ENCODE measurements at places on chromosomes 2 and 18. TPM values are rescaled to one million over a fixed set of nuclear protein-coding genes. Genes with fewer than 3 reads are reported as not detected.

Gene RBM44
- 0.69 TPM for total RNA-seq

DNA sequence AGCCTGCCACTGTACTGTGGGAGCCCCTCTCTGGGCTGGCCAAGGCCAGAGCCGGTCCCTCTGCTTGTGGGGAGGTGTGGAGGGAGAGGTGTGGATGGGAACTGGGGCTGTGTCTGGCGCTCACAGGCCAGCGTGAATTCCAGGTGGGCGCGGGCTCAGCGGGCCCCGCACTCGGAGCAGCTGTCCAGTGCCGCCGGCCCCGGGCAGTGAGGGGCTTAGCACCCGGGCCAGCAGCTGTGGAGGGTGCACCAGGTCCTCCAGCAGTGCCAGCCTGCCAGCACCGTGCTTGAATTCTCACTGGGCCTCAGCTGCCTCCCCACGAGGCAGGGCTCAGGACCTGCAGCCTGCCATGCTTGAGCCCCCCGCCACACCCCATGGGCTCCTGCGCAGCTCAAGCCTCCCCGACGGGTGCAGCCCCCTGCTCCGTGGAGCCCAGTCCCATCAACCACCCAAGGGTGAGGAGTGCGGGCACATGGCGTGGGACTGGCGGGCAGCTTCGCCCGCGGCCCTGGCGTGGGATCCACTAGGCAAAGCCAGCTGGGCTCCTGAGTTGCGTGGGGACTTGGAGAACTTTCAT lies 69.5 kb upstream of the ABCA12 start:
- no peaks in the 10 kb centered on the region for H3K4me1 ChIP-seq
- H3K4me3 ChIP-seq: no peak overlapping the region
- peaks cover 10% of the 10 kb centered on the region for H3K36me3 ChIP-seq
- no peak for DNase-seq

Gene RUFY4
- total RNA-seq: not detected

- peak; percentile 74 for DNase-seq
- no peaks in the 10 kb centered on the region for H3K4me1 ChIP-seq
- no peak overlapping the region for H3K27ac ChIP-seq
- H3K27me3 ChIP-seq: peaks cover 27% of the 10 kb centered on the region
- H3K4me3 ChIP-seq: no peak overlapping the region
Measured at GRCh38 chr2:44016282-44016681, 20.5 kb upstream of the LRPPRC start.

DNA sequence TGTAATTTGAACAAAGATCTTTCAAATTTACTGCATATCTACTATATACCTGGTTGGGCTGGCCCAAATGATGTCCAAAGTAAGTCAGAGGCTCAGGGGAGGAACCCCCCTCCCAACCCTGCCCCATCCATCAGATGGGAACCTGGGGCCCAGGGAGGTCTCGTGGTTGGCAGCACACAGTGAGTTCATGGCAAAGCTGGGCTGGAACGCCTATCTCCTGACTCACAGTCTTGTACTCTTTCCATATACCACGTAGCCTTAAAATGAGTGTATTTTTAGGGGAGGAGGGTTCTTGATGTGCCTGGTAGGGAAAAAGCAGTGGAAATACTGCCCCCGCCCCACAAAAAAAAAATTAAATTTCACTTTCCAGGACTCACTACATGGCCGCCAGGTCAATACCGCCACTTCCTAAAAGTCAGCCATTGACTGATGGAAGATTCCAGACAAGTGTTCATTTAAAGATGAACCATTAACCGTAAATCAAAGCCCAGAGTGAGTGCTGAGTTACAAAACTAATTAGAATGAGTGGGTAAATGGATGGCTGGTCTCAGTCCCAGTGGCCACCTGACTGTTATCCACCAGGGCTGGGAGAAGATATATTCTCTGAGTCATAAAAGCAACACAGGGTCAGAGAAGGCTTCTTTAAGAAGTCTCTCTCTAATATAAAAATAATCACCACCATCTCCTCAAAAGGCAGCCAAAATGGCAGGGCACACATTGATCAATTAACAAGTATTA lies 80.5 kb downstream of the ZBTB7C start:
- no peak for DNase-seq
- peaks cover 17% of the 10 kb centered on the region for H3K4me1 ChIP-seq
- H3K27ac ChIP-seq: no peak overlapping the region
- no peaks in the 10 kb centered on the region for H3K36me3 ChIP-seq

- no peak overlapping the region for H3K4me3 ChIP-seq
- peaks cover 6% of the 10 kb centered on the region for H3K4me1 ChIP-seq
- H3K27ac ChIP-seq: no peak overlapping the region
Measured at GRCh38 chr2:227320305-227321094, 4.6 kb upstream of the MFF start.

- H3K27ac ChIP-seq: no peak overlapping the region
- no peak for DNase-seq
- H3K36me3 ChIP-seq: no peaks in the 10 kb centered on the region
Measured at GRCh38 chr18:74898965-74899364, 301.3 kb downstream of the ZNF407 start.

DNA sequence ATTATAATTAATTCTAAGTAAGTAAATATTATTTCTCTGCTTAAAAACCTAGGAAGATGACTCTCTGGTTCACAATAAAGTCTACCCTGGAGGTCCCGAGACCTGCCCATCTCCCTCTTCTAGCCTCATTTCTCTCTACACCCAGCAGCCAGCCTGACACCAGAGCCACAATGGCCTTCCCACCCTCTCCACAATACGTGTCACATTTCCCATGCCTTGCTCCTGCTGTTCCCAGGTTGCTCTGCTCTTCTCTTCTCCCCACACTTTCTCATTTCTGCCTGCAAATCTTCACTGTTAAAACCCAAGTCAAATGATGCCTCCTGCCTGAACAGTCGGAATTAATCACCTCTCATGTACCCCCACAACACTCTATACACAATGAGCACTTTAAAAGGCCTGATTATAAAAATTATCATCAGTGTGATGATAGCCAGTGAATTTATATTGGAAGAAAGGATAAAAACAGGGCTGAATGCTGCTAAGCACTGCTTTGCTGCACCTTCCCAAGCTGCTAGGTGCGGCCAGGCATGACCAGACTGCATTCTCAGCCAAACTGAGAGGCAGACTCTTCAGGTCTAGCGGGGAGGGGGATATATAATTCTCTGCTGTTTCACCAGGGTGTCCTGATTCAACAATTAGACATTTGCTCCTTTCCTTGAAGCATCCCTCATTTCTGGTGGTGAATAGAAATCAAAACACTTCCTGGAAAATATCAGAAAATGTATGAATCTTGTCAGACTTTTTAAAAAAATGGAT lies 160.6 kb downstream of the DTNA start:
- H3K27me3 ChIP-seq: no peaks in the 10 kb centered on the region
- H3K27ac ChIP-seq: no peak overlapping the region
- H3K4me1 ChIP-seq: no peaks in the 10 kb centered on the region
- no peak overlapping the region for H3K4me3 ChIP-seq
- DNase-seq: no peak

- H3K27ac ChIP-seq: no peak overlapping the region
- H3K4me1 ChIP-seq: peaks cover 7% of the 10 kb centered on the region
- H3K27me3 ChIP-seq: no peaks in the 10 kb centered on the region
- no peak for DNase-seq
Measured at GRCh38 chr2:223465793-223466192, 136.4 kb downstream of the SCG2 start.

- H3K27ac ChIP-seq: no peak overlapping the region
- no peaks in the 10 kb centered on the region for H3K36me3 ChIP-seq
- no peaks in the 10 kb centered on the region for H3K27me3 ChIP-seq
Measured at GRCh38 chr2:128531856-128532255, 213.2 kb upstream of the HS6ST1 start.

GRCh38 chr18:69871363-69871762 lies 76.3 kb downstream of the CD226 start:
- no peak for DNase-seq
- peaks cover 3% of the 10 kb centered on the region for H3K4me1 ChIP-seq
- H3K27me3 ChIP-seq: no peaks in the 10 kb centered on the region
- H3K27ac ChIP-seq: no peak overlapping the region

GRCh38 chr2:208929139-208929864 lies 494.5 kb upstream of the MAP2 start:
- H3K27me3 ChIP-seq: no peaks in the 10 kb centered on the region
- H3K4me3 ChIP-seq: no peak overlapping the region
- peaks cover 29% of the 10 kb centered on the region for H3K4me1 ChIP-seq
- H3K27ac ChIP-seq: peak overlapping the region; percentile 67
- H3K36me3 ChIP-seq: no peaks in the 10 kb centered on the region
- DNase-seq: no peak

DNA sequence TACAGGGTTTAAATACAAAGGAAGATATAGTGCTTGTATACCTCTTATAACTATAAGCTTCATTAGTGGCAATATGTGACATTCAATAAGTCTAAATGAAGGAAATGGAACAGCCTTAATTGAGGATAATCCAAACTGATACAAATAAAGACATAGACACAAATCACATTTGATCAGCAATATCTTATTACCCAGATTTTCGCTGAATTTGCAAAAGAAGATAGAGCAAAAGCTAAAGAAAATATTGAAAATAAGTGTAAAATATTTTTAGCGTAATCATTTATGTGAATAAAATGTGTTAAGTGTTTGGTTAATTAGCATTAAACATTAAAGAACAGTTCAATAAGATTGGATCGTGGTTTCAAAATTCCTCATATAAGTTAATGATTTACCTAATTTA lies 51.2 kb downstream of the CCDC148 start:
- DNase-seq: no peak
- no peak overlapping the region for H3K4me3 ChIP-seq
- H3K27ac ChIP-seq: no peak overlapping the region
- H3K27me3 ChIP-seq: no peaks in the 10 kb centered on the region
- H3K4me1 ChIP-seq: peaks cover 10% of the 10 kb centered on the region
- peaks cover 1% of the 10 kb centered on the region for H3K36me3 ChIP-seq

- H3K4me1 ChIP-seq: peaks cover 75% of the 10 kb centered on the region
- H3K27ac ChIP-seq: peak overlapping the region; percentile 15
- no peak overlapping the region for H3K4me3 ChIP-seq
- no peak for DNase-seq
Measured at GRCh38 chr18:10374636-10375293, 79.7 kb upstream of the APCDD1 start.

- H3K36me3 ChIP-seq: no peaks in the 10 kb centered on the region
- H3K4me3 ChIP-seq: no peak overlapping the region
- H3K27ac ChIP-seq: peak overlapping the region; percentile 7
- H3K27me3 ChIP-seq: no peaks in the 10 kb centered on the region
- H3K4me1 ChIP-seq: no peaks in the 10 kb centered on the region
Measured at GRCh38 chr2:227805578-227805977, 8.1 kb upstream of the CCL20 start.

DNA sequence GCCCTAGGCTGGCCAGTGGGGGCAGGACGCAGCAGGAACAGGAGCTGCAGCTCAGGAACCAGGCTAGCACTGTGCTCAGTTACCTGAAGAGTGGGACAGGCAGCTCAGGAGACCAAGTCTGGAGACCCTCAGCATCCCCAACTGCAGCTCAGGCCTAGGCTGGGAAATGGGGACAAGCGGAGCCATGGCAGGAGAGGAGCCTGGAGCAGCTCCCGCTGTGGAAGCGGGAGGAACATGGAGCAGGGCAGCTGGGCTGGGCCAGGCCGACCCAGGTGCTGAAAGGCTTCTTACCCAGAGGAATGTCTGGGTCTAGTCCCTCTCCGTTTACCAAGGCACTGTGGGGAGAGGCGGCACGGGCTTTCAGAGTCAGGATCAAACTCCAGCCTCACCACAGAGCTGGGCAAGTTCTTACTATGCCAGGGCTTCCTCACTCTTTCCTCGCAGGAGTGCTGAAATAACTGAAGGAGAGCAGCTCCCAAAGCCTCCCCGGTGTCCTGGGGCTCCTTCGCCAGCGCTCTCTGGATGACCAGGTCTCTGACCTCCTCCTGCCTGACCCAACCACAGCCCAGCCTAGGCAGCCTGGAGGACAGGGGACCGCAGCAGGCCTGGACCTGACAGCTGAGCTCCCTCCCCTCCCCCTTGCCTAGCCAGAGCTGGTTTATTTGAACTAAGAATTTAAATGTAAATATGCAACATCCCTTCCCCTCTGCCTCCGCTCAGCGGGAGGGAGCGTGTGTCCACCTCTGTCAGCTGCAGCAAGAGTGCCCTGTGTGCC lies 247.8 kb upstream of the SIX2 start:
- no peak overlapping the region for H3K4me3 ChIP-seq
- H3K27ac ChIP-seq: no peak overlapping the region
- DNase-seq: no peak
- peaks cover 38% of the 10 kb centered on the region for H3K4me1 ChIP-seq
- no peaks in the 10 kb centered on the region for H3K36me3 ChIP-seq

- no peak overlapping the region for H3K4me3 ChIP-seq
- no peak overlapping the region for H3K27ac ChIP-seq
- H3K4me1 ChIP-seq: no peaks in the 10 kb centered on the region
- peaks cover 9% of the 10 kb centered on the region for H3K27me3 ChIP-seq
Measured at GRCh38 chr2:17272652-17273525, 245.4 kb downstream of the RAD51AP2 start.

Gene TYW5
- total RNA-seq: 12.7 TPM

DNA sequence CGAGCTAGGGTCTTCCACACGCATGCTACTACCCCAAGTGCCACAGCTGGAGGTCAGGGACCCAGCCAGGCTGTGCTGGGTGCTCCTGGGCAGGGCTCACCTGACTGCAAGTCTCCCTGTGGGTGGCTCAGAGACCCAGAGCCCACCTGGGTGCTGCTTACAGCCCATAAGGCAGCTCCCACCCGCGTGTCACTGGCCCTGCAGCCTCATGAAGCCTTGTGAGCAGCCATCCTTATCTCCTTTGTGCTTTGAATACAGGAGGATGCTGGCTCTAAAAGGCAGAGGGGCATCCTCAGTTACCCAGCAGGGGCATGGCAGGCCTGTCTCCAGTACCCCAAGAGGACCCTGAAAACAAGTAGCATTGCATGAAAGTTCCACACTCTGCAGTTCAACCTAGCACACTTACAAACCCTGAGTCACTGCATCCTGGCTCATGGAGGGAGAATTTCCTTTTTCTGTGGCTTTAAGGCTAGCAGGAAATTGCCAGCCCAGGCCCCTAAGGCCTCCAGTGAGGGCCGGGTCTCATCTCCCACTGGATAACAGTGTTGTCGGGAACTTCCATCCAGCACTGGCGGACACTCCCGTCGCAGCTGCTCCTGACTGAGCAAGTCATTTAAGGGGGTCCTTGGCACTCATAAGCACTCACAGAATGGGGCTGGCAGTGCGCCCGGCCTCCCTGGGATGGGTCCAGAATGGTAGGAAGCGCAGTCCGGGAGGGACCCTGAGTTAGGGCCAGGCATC lies 137.1 kb downstream of the RPIA start:
- no peak overlapping the region for H3K27ac ChIP-seq
- DNase-seq: no peak
- no peak overlapping the region for H3K4me3 ChIP-seq
- peaks cover 2% of the 10 kb centered on the region for H3K27me3 ChIP-seq
- H3K36me3 ChIP-seq: no peaks in the 10 kb centered on the region

Gene LRRC30
- total RNA-seq: not detected

Gene ALLC
- not detected for total RNA-seq

GRCh38 chr2:173749315-173749714 lies 215.9 kb downstream of the SP3 start:
- peaks cover 16% of the 10 kb centered on the region for H3K4me1 ChIP-seq
- DNase-seq: no peak
- no peak overlapping the region for H3K27ac ChIP-seq
- no peak overlapping the region for H3K4me3 ChIP-seq

Gene FAP
- 47.1 TPM for total RNA-seq

- H3K4me1 ChIP-seq: peaks cover 7% of the 10 kb centered on the region
- DNase-seq: no peak
- peak overlapping the region; percentile 87 for H3K4me3 ChIP-seq
- no peaks in the 10 kb centered on the region for H3K27me3 ChIP-seq
Measured at GRCh38 chr2:183079139-183079775, 710 bp downstream of the DUSP19 start.

GRCh38 chr2:181810823-181811695 lies 80.5 kb upstream of the ITPRID2 start:
- DNase-seq: no peak
- H3K27me3 ChIP-seq: no peaks in the 10 kb centered on the region
- H3K4me3 ChIP-seq: peak overlapping the region; percentile 2
- peaks cover 44% of the 10 kb centered on the region for H3K4me1 ChIP-seq
- H3K27ac ChIP-seq: peak overlapping the region; percentile 87

Gene UGT1A5
- total RNA-seq: not detected
